Stomach (tissue), 19 donors: ENCODE measurements at places on chromosomes 6 and 20. TPM values are rescaled to one million over a fixed set of nuclear protein-coding genes. Genes with fewer than 3 reads are reported as not detected.
A peak's percentile ranks its signal among the peaks of the same experiment; 100 is the strongest.

DNA sequence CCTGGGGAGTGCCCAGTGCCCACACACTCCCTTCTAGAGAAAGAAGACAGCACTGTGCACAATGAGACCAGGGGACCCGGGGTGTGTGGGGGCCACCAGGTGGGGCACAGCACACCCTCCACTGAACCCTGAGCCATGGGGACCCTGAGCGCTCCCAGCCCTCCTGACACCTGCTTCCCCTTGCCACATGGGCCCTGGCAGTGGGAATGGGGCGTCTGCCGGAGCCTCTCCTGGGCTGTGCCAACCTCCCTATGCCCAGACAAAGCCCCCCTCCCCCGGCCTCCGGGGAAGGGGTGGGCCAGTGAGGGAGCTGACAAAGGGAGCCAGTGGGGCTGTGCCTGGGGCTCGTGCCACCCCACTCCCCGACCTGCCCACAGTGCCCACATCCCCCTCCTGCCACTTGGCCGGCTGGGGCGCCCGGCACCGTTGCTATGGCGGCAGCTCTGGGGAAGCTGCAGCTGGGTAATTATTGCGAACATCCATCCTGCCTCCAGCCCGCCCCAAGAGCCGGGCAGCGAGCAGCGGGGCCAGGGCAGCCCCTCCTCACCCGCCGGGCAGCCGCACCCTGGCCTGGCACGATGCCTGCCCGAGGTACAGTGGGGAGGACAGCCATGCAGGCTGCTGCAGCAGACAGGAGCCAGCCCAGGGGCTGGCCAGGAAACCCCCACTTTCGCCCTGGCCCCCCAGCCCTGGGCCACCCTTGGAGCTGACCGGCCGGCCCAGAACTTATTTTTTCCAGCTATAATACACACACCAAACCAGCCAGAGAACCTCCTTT is 41.9 kb upstream of the NOL4L start:
- DNase-seq = peak; percentile 61

DNA sequence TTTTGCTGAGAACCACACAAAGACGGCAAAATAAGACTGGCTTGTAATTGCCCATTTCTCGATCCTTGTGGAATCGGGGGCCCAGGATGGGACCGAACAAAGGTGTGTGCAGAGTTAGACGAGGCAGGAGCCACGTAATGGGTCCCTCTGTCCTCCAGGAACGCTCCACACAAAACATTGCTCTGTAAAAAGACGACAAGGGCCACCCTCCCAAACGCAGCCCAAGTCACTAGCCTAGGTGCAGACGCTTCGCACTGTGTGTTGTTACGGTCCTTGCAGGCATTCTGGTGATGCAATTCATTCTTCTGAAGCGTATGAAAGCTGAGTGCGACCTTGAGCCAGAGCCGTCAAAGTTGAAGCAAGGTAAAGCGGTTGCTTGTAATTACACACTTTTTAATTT is 363.4 kb downstream of the TAF4 start:
- DNase-seq = no peak

CCN6 gene
- total RNA-seq = not detected

PSORS1C2 gene
- not detected for total RNA-seq

DNA sequence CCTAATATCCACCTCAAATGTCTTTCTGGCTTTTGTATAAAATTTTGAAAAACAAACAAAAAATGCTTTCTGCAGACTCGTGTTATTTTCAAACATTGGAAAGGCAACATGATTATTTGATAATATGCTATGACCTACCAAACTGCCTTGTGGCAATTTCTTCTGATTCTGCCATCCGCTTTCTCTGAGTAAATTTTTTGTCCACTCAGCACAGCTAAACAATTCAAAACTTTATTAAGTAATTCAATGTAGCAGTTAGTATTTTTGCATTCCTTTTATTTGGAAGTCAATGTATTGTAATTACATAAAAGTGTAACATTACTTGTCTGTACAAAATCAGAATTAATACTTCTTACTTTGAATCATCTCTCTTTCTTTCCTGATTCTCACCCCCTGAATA is 1206.6 kb upstream of the EYS start:
- no peak for DNase-seq

CCR6 gene
- total RNA-seq = not detected

- DNase-seq = no peak
These were observed 9.0 kb downstream of the TPBG start for GRCh38 chr6:82372656-82373055.

LGSN gene
- total RNA-seq = 0.55 TPM

DNA sequence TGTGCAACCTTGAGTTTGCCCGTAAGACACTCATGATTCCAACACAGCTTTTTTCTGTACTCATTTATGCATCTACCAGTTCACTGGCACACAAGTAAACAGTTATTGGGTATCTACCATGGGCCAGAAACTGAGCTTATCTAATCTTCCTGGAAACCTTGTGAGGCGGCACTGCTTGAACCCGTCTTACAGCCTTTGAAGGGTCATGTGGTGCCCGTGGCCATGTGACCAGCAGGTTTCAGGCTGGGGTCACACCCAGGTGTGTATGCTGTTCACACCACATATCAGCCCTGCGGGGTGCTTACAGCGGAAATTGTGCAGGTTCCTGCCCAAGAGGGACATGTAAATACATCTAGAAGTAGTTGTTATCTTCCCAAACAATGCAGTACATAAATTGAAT is 6.1 kb downstream of the THBD start:
- peak; percentile 90 for DNase-seq

DNA sequence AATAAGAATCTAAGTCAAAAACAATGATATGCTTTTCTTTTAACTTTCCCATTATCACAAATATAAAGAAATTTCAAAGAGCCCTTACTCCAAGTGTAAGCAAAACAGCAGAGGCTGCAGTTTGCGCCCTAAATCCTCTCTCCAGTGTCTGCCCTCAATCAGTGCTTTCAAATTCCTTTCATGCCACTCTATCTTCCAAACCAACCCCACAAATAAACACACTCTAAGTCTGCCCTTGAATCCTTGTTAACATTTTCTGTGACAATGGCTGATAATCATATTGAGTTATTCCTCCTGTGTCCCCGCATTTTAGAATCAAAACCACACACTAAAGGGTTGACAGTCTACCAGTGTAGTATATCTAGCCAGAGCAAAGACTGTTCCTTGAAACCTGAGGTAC is 317.9 kb upstream of the MARCKS start:
- no peak for DNase-seq

DNA sequence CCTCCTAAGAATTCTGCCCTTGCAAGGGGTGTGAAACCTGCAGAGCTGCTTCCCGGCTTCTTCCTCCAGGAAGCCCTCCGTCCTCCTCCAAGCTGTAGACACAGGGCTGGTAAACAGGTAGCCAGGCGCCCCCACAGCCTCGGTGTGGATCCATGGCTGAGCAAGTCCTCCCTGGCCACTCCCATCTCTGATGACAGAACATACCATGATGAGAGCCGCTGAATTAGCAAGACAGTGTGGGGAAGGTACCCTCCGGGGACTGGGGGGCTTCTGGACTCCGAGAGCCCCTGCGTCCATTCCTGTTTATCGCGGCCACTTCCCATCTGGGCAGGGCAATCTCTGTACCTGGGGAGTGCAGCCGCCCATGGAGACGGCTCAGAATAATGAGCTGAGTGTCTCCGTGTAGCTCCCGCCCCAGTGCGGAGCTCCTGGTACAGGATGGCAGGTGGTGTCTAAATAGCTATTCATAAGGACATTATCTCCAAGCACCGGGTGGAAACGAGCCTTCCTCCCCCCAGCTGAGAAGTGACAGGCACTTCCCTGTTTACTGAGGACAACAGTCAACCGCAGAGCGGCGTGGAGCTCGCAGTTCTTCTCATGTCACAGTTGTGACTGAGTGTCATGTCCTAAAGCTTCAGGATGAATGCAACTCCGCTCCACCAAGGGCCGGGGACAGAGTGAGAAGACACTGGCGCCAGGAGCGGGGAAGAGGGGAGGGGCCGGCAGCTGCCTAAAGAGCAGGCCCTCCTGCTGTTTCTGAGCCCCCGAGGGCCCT is 22.7 kb upstream of the NTSR1 start:
- peak; percentile 60 for DNase-seq

DNA sequence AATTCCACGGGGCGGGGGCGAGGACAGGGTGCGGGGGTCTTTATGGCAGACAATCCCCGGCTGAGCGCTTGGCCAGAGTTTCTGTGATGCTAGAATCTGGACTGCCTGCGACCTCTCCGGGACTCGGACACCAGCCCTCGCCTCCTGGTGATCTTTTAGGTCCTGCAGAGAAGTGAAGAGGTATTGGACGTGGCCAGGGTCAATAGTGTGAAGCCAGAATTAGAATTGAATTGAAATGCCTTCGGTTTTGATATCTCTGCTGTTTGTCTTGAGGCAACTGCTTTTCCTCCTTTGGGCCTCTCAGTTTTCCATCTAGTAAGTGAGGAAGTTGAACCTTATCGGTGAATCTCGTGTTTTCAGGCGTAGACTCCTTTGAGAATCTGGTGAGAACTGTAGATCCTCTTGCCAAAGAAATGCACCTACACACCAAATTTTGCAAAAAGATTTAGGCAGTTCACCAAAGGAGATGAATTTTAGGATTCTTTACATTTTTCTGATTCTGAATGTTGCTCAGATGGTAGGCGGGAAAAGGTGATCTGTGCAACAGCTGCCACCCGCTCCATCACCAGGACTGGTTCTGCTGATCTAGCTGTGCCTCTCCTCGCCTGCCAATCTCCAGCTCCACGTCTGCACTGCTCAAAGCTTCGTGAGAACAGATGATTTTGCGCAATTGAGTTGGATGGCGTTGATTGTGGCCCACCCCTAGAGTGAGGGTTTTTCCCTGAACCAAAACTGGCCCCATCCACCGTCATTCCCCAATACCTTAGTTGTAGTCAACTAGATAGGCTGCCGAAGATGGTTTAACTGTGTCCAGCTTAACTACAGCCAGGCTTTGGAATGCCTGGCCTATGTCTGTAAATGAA is 837 bp upstream of the OSER1 start:
- DNase-seq = peak; percentile 59

FERMT1 gene
- 11.9 TPM for total RNA-seq

- DNase-seq = peak; percentile 57
These were observed 16.2 kb downstream of the METTL24 start for GRCh38 chr6:110341663-110342596.

- DNase-seq = no peak
These were observed 226.9 kb upstream of the RREB1 start for GRCh38 chr6:6880745-6881437.

DYNLT2 gene
- total RNA-seq = 5.3 TPM

DNA sequence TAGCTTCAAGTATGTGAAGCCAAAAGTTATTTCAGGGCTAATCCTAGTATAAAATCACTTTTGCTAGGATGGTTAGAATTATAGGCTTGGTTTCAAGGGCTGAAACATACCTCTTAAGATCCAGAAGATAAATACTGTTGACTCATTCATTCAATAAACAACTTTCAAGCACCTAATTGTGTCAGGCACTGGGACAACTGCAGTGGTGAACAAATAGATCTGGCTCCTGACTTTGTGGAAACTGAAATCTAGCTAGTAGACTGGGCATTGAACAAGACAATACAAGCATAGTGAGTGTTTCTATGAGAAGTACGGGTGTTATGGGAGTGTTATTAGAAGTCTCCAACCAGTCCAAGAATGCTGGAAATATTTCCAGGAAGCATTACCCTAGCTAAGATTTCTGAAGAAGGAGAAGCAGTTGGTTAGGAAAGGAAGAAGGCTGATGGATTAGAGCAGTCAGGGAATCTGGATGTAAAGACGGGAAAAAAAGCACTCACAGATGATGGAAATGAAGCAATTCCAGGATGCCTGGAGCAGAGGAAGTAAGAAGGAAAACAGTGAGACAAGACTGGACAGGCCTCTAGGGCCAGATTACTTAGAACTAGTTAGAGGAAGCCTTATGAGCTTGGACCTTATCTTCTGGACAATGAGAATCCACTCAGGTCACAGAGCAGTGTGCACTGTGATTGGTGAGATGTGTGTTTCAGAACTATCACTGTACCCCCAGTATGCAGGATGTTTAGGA is 132.6 kb upstream of the RAB32 start:
- no peak for DNase-seq

LMBRD1 gene
- total RNA-seq = 9.8 TPM

DNA sequence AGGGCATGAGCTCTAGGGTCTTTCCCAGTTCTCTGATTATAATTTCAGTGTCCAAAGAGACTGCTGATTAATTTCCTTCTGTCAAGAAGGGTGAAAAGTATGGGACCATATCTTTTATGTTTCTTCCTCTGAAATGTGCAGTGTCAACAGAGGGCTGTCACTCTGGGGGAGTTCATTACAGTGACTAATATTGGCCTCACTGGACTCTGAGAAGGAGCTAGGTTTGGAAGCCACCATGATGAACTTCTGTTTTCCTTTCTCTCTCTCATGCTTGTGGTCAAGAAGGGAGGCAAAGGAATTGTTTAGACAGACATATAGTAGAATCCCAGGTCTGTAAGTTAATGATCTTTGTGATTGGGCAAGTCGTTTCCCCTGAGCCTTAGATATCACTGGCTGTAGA is 41.8 kb upstream of the BMP6 start:
- no peak for DNase-seq

DNA sequence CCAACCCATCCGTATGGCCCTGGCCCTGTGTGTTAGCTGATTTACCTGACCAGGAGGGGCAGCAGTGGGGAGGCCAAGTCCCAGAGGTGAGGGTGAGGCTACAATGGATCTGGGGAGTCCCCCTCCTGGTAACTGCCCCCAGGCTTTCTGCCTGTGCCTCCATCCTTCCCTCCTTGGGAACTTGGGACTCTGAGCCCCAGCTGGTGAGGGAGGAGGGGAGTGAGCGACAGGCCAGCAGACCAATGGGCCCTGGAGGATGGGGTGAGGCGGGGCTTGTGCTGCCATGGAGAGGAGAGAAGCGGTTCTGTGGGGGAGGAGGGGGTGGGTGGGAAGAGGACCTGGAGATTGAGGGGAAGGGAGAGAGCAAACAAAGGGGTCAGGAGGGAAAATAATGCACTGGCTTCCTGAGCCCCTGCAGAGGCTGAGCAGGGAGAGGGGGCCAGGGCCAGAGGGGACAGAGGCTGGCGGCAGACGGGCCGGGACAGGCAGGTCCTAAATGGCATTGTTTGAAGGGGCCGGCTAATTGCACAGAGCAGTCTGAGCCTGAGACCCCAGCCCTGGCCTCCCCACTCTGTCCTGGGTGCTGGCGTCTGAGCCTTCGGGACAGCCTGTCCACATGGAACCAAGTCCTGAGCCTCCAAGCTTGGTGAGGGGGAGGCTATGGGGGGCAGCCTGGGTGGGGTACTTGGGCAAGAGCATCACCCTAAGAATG is 17.5 kb downstream of the DNMT3B start:
- DNase-seq = no peak

SLC18B1 gene
- total RNA-seq = 11.7 TPM

GRCh38 chr20:41476013-41476441 is 109.4 kb upstream of the EMILIN3 start:
- DNase-seq = peak; percentile 45

PRR18 gene
- total RNA-seq = 0.18 TPM

CNR1 gene
- 15.2 TPM for total RNA-seq

DNA sequence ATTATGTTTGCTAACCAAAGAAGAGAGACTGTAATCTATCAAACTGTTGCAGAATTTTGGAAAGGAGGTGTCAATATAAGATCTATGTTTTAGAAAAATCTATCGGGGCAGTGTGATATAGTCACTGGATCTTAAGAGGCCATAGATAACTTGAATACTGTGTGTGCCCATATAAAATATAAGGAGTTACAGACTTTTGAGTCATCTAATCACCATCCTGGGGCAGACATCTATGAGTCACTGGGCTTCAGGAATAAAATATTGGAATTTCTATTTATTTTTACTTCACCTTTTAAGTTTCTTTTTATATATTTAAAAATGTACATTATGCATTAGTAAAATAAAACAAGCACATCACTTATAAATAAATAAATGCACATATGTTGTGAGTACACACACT is 509.3 kb upstream of the MAN1A1 start:
- DNase-seq = no peak

MRPL14 gene
- total RNA-seq = 37.3 TPM

GRCh38 chr6:109523478-109523877 is 40.5 kb upstream of the ZBTB24 start:
- DNase-seq = no peak

C20orf202 gene
- not detected for total RNA-seq
